Fibroblast of skin of left biceps (primary cell): ENCODE measurements at places on chromosomes 4 and X.
A peak's percentile ranks its signal among the peaks of the same experiment; 100 is the strongest.

GRCh38 chr4:106201373-106201772, 114.6 kb downstream of the TBCK start:
- DNase-seq: no peak

GRCh38 chrX:23980011-23980441, 47.0 kb downstream of the KLHL15 start:
- DNase-seq: no peak

DNA sequence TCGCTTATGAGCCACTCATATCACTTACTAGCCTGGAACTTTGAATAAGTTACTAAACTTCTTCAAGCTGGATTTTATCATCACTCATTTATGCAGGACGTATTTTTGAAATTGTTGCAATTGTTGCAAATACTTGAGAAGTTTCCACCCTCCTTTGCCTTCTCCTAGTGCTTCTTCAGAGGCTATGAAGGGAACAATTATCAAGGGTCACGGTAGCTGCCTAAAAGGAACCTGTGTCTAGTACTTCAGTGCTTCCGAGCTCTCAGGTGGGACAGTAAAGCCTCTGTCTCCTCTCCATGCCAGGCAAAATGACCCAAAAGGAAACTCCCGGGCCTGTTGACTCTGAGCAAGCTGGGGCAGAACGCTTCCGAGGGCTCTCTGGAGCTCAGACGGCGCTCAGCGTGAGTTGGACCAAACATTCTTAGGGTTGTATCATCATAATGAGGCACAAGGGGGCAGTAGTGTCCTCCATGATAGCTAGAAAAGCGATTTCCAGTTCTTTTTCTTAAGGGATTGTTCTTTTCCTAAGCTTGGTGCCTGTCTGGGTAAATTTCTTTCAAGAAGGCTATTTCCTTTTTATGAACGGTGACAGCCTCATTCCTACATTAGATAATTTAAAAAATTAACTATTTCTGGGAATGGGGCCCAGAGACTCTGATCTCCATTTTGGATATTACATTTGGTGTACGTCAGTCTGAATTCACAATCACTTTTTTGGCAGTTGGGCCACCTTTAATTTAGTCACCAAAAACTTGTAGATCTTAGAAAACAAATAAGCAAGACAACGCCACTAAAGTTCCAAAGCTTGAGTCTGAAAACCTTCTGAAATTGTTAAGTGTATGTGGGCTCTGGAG, 73.1 kb downstream of the PACRGL start:
- peak; percentile 17 for DNase-seq

GRCh38 chr4:145635630-145636029, 16.4 kb downstream of the MMAA start:
- no peak for DNase-seq

- DNase-seq: no peak
Observed at GRCh38 chrX:10828640-10829039, 208.3 kb upstream of the MID1 start.

DNA sequence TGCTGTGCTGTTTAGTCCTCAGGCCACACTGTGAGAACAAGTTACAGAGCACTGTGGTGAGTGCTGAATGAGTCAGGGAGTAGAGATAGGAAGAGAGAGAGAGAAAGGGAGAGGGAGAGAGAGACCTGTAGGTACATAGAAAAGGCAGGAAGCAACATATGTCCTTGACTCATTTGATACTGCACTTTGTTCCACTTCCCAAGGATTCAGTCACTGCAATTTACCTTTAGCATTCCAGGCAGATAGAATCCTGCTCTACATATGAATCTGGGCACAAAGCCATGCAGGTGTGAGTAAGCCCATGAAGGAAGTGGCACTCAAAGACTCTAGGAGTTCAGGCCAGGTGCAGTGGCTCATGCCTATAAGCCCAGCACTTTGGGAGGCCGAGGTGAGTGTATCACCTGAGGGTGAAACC, 1.0 kb upstream of the DAPP1 start:
- DNase-seq: no peak

GRCh38 chrX:10178866-10179463, 22.2 kb downstream of the CLCN4 start:
- no peak for DNase-seq

DNA sequence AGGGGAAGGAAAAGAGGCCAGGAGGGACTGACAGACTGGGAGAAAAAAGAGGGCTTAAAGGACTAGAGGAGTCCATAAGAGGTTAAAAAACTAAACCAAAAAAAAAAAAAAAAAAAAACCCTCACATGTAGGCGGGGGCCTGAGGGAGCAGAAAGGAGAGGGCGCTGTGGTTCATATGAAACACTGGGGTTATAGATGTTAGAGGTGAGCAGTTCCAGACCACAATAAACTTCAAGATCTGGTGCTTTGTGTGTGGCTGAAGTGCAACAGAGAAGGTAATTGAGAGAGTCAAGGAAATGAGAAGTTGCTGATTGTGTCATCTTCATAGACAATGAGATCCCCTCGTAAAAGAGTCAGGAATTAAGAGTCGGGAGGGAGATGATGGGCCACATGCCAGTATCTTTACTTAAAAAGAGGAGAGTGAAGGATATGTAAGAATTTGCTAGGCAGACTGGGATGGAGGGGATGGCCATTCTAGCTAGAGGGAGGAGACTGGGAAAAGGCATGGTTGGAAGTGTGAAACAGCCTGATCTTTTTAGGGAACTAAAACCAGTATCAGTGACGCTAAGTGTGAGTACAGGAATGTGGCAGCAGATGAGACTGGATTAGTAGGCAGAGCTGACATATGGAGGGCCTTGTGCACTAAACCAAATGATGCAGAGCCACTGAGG, 18.4 kb upstream of the OGT start:
- DNase-seq: no peak

GRCh38 chr4:40722576-40723161, 27.1 kb upstream of the NSUN7 start:
- DNase-seq: no peak

DNA sequence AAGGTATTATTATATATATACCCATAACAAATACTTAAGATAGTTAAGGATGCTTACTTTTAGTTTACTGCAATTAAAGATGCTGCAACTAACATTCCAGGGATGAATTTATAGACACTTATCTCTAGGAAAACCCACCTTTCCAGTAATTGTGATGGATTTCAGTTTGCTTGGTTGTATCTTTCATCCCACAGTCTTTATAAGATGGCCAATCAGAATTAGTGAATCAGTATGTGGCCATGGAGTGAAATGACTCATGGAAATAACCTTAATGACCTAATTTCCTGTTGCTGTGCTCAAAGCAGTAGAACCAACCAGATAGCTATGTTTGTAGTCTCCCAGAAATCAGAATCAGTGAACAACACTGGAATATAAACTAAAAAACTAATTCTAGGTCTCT, 26.4 kb downstream of the MOSPD2 start:
- DNase-seq: no peak

DNA sequence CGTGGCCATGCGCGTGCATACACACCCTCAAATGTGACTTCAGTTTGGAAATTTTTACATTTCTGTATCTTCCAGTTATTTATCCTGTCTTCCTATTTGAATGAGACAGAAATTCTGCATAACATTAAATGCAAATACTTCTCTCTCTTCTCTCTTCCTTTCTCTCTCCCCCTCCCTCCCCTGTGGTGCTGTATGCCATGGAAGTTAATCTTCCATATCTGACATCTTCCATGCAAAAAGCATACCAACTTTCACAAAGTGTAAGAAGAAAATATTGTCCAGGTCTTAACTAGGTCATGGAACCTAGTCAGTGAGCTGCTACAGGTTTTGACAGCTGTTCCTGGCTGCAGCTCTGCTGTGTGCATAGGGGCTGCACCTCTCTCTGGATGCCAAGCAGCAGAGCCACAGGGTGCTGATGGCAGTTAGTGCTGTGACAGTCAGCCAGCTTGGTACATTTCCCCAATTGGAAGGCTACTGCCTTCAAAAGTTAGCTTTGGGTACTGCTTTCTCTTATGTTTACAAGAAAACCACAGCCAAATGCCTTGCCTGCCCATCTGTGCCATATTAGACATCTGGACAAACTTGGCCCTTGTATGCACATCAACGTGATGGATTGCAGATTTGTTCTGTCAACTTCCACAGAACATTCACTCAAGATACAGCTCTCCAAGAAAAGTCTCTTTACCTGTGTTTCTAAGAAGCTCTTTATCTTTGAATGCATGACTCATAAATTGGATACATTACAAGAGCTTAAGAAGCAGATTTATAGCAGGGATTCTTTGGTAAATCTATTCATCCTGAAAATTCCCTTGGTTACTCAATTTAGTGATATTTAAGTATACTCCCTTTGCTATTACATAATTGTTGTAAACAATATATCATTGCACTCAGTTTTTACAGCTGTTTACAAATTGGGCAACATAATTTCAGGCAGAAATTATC, 623.8 kb downstream of the EPHA5 start:
- DNase-seq: no peak

DNA sequence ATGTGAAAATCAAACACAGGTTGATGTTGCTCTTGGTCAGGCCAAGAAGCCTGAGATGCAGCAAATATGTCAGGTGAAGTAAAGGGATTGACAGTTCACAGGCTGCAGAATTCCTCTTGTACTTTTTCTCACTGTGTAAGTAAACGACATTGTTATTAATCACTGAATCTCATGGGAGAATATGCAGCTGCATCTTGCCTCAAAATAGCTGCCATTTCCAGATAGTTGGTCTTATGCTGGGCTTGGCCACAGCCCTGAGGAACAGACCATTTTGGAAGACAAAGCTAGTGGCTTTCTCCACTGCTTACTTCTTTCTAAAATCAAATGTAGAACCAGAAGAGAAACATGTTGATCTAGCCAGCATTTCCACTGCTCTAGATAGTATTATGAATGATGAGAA, 403.4 kb upstream of the NR3C2 start:
- DNase-seq: no peak

- DNase-seq: no peak
Observed at GRCh38 chrX:133636009-133636408, 220.7 kb upstream of the GPC4 start.

DNA sequence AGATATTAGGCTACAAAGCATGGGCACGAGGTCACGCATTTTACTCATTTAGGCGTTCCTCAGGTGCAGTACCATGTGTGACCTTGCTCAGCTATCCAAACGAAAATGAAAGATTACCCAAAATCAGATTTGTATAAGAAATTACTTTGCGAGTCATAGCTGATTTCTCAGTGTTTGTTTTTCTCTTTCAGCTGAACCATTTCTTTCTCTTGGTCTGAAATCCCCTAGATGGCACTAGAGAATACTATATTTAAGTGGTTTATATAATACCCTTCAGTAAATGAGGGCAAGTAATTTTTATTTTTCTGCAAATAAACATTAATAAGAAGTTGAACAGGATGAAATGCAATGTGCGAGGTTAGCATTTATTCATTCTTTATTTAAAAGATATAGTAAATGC, 496.6 kb downstream of the STIM2 start:
- DNase-seq: no peak

- DNase-seq: no peak
Observed at GRCh38 chr4:101651778-101652177, 138.8 kb upstream of the BANK1 start.

GRCh38 chr4:154911097-154911496, 130.0 kb downstream of the RBM46 start:
- DNase-seq: no peak

- DNase-seq: no peak
Observed at GRCh38 chr4:13963601-13964000, 336.1 kb upstream of the BOD1L1 start.

GRCh38 chrX:155148724-155149537, 67.3 kb upstream of the VBP1 start:
- no peak for DNase-seq

GRCh38 chr4:3317011-3317655, 24.3 kb downstream of the RGS12 start:
- DNase-seq: no peak

- no peak for DNase-seq
Observed at GRCh38 chrX:113124693-113125092, 284.1 kb upstream of the AMOT start.

GRCh38 chr4:56871371-56871866, 36.3 kb upstream of the REST start:
- no peak for DNase-seq

GRCh38 chrX:54029529-54030143, 14.6 kb downstream of the PHF8 start:
- no peak for DNase-seq

DNA sequence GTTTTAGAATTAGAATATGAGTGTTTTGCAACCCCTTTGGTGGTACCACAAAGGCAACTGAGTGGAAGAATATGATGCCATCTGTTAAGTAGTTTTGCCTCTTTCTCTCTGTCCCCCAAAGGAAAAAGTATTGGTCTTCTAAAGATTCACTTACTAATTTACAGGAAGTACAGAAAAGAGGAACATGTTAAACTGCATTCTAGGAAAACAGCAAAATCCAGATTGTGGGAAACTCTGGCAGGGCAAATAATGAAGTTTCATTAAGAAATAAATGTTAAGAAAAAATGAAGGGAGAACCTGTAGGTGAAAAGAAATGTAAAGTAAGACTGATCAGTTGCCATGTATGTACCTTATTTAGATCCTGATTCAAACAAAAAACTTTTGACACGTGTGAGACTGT, 39.3 kb downstream of the NSUN7 start:
- DNase-seq: no peak

DNA sequence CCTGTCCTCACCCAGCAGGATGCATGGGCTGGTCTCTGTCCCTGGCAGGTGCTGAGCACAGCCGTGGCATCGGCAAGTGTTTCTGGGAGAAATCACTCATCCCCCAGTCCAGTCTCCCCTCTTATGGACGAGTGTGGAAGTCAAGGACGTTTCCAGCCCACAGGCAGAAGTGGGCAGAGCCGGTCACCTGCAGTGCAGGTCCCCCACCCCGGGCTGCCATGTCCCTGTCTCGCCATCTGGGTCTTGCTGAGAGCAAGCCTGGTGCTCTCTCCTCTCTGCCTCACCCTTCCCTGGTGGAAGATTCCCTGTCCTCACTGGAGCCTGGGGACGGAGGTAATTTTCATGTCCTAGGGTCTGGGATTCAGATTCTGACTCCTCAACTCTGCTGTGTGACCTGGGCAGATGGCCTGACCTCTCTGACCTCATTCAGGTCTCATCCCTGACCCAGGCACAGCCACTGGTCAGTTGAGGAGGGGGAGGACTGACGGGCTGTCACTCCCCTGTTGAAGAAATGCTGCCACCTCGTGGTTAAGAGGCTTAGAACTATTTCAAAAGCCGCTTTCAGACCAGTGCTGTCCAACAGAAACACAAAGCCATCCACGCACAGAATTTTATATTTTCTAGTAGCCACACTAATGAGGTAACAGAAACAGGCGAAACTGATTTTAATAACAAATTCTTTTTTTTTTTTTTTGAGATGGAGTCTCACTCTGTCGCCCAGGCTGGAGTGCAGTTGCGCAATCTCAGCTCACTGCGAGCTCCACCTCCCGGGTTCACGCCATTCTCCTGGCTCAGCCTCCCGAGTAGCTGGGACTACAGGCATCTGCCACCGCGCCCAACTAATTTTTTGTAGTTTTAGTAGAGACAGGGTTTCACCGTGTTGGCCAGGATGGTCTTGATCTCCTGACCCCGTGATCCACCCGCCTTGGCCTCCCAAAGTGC, 1.8 kb downstream of the CPZ start:
- peak; percentile 18 for DNase-seq

DNA sequence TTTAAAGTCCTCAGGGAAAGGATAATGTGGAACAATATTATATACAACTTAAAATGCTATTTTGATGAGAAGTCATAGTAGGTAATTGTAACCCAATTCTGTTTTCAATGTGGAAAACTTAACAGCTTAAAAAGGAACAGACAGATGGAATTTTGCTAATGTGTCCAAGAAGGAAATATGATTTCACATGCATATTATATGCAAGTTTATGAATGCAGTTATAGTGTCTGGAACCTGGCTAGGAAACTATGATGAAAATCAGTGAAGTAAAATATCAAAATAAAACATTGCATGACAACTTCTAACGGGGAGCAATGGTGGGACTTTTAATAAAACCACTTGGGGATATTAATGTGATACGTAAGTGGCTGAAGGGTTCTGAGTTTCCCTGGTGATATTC, 152.6 kb upstream of the HAND2 start:
- DNase-seq: no peak
